Lung microvascular endothelial cell (primary cell): ENCODE measurements at places on chromosomes 12 and 14.

- no peak for DNase-seq
These were observed 41.1 kb downstream of the GTF2A1 start for GRCh38 chr14:81179631-81180030.

GRCh38 chr12:47478426-47478825, 227.4 kb downstream of the RPAP3 start:
- no peak for DNase-seq

- no peak for DNase-seq
These were observed 15.3 kb upstream of the DGLUCY start for GRCh38 chr14:91098591-91098990.

DNA sequence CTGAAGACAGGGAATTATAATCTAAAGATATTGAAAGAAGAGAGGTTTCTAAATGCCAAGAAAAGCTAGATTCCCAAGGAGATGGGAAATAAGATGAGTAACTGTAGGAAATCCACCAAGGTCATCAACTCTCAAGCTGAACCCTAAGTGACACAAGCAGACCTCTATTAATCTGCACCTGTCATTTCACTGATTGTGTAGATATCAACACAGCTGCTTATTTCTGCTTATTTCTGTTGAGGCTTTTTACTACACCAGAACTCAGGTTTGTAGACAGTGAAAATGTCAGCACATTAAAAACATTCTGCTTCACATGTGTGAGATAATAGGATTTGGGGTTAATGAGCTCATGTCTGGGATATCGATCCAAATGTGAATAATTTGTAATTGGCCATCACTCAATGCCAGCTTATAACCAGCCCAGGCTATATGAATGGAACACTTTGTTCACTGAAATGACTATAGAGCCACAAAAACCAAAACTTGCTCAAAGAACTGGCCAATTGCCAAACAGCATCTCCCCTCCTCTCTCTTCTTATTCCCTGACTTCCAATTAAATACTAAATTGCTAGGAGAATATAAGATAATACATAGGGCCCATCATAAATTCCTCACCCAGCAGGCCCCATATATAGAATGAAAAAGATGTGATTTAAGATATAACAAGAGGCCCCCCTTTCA, 188.7 kb upstream of the ARID2 start:
- no peak for DNase-seq

DNA sequence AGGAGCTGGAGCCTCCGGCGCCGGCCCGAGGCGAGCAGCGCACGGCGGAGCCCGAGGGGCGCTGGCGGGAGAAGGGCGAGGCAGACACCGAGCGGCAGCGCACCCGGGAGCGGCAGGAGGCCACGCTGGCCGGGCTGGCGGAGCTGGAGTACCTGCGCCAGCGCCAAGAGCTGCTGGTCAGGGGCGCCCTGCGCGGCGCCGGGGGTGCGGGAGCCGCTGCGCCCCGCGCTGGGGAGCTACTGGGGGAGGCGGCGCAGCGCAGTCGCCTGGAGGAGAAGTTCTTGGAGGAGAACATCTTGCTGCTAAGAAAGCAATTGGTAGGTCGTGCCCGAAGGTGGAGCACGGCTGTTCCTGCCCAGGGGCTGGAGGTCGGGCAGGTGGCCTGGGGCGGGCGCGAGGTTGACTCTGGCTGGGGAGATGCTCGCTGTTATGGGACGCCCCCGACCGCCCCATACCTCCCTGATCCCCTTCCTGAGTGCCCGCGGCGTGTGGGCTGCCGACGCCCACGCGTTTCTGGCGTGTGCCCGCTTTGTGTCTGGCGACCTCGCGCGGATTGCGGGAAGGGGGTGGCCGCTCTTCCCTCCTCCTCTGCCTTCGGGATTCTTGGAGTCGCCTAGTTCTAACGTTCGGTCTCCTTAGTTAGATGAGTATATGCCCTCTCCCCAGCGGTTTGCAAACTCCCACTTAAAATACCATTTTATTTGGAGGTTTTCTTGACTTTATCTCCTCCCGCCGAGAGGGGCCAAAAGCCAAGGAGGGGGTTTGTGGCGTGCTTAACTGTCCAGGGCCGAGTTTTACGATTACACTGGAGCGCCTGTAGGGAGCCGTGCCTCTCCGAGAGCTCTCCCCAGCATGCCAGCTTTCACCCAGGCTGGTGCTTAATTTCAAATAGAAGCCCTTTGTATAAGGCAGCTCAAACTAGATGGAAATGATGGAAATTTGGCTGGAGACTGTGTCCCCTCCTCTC, 752 bp downstream of the DACT1 start:
- DNase-seq = peak; percentile 3

- DNase-seq = no peak
These were observed 405.6 kb downstream of the TMEM121 start for GRCh38 chr14:105931808-105932483.

DNA sequence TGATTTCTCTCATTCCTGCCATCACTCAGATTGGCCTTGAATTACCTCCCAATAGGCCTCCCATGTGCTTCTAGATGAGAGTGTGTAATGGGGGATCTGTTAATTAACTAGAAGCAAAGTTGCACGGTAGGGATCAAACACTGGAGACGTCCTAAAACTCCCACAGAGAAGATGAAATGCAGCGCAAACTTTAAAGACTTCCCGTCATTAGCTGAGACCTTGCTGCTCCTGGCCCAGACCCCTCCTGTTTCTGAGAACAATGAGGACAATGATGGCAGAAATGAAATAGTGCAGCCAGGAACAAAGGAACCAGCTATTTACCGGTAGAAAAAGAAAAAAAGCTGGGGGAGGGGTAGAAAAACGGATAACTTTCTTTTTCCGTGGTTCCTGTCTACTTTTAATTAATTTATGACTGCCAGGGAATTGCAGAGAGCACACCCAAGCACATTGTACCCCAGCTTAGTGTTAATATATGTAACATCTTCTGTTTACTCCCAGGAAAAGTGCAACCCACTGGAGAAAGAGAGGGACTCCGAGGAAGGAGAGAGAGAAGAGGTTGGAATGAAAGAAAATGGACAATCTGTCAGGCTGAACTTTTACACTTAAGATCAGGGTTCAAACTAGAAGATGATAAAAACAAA, 280.7 kb upstream of the SOX5 start:
- peak; percentile 32 for DNase-seq

DNA sequence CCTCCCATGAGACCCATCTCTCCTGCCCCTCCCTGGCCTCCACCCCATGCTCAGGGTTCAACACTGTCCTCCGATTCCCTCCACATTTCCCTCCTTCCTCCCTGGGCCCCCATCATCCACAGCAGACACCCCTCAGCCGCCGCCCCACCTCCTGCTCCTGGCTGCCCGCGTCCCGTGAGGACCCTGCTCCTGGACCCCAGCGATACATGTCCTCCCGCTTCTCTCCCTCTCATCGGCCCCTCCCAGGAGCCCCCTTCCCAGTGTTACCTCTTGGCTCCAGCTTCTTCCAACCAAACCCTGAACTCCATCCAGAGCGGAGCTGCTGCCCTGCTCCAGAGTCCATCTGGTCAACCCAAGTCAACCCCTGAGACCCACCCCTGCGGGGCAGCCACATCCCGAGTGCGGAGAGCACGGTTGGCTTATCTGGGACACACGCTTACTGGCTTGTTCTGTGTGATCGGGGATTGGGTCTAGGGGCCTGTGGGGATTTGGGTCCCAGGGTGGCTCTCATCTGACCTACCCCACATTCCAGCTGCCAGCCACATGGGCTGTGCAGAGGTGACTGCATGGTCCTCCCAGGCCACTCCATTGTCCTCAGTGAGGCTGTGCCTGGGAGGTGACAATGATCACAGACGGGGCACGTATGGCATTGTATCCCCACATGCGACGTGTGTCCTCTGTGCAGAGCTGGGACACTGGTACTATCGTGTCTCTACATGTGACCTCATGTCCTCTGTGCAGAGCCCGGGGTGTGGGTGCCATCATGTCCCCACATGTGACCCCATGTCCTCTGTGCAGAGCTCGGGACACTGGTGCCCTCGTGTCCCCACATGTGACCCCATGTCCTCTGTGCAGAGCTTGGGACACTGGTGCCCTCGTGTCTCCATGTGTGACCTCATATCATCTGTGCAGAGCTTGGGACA, 333.6 kb downstream of the ADGRD1 start:
- no peak for DNase-seq

- DNase-seq = no peak
These were observed 8.5 kb upstream of the IL22 start for GRCh38 chr12:68261896-68262295.

GRCh38 chr12:116547955-116548501, 11.2 kb upstream of the MAP1LC3B2 start:
- no peak for DNase-seq

GRCh38 chr12:5884285-5884684, 60.8 kb downstream of the ANO2 start:
- DNase-seq = no peak

DNA sequence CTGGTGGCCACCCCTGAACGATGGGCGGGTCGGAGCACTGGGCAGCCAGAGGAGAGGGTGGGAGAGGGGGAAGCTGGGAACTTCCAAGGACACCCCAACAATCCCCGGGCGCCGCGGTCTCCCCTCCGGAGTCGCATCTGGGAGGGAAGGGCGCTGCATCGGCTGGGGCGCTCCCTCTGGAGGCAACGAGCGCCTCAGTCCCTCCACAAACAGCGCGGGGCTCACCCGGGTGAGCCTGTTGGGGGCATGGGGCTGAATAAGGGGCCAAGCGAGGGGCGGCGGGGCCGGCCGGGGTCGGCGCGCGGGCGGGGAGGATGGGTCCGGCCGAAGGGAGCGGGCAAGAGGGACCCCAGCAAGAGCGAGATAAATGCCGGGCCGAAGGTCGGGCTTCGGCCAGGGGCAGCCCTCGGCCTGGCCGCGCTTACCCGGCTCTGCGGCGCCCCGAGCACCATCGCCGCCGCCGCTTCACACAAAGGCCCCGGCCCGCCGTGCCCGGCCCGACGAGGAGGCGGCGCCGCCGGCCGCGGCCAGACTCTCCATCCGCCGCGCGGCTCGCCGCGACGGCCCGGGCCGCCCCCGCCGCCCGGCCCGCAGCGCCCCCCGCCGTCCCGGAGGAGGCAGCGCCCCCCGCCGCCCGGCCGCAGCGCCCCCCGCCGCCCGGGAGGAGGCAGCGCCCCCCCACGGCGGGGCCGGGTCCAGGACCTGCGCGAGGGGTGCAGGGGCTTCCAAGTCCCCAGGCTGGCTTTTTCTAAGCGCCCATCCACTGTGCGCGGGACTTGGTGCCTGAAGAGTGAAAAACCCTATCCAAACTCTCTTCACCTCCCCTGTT, at the start of gene ZBTB39:
TSS of gene ZBTB39 (minus strand) at position 567 of the 829 bp plus-strand sequence. CDS start 1,629 bp downstream, outside the sequence.
- DNase-seq = peak; percentile 76

- no peak for DNase-seq
These were observed 1.1 kb downstream of the MLXIP start for GRCh38 chr12:122079532-122080081.

- DNase-seq = no peak
These were observed 21.9 kb downstream of the ATF7IP start for GRCh38 chr12:14387219-14387871.

- no peak for DNase-seq
These were observed 309.2 kb downstream of the FOXG1 start for GRCh38 chr14:29075761-29076160.

- no peak for DNase-seq
These were observed 151.6 kb downstream of the DPF3 start for GRCh38 chr14:72742118-72742837.

- DNase-seq = no peak
These were observed 544.7 kb downstream of the ETNK1 start for GRCh38 chr12:23169696-23170013.

- peak; percentile 83 for DNase-seq
These were observed 44.7 kb downstream of the TCHP start for GRCh38 chr12:109944561-109945359.

GRCh38 chr12:94404854-94405253, 54.8 kb downstream of the CEP83 start:
- DNase-seq = no peak

DNA sequence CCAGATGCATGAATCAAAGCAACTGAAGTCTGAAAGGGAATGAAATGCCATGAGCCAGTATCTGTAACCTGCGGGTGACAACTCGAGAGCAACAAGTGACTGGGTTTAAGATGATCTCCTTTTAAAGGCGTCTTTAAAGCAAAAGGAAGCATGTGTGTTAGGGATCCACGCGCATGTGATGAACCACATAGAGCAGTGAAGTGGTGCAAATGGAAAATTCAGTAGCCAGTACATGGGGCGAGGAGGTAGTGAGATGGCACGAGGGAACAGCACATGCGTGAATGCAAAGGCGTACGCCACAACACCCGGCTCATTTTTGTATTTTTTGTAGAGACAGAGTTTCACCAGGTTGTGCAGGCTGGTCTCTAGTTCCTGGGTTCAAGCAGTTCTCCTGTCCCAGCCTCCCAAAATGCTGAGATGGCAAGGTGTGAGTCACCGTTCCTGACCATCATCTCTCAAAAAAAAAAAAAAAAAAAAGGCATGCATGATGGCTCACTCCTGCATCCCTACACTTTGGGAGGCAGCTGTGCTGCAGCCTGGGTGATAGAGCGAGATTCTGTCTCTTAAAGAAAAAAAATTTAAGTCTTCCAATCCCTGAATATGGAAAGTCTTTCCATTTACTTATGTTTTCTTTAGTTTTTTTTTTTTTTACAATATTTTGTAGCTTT, 24.6 kb upstream of the BCL7A start:
- no peak for DNase-seq

DNA sequence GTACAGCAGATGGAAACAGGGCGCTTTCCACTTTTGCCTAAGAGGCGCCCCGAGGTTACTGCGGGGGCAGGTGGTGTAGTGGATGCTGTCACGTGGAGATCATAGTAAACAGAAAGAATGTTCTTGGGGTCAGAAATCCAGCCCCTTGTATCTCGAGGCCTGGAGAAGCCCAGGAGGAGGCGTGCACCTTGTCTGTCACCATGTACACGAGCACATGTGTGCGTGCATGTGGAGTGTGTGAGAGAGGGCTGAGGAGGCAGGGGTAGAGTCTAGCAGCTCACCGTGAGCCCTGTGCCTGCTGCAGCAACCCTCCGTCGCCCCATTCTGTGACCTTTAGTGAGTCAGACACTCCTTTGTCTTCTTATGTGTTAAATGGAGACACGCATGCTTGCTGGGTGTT, 59.0 kb downstream of the CACNA1C start:
- no peak for DNase-seq

DNA sequence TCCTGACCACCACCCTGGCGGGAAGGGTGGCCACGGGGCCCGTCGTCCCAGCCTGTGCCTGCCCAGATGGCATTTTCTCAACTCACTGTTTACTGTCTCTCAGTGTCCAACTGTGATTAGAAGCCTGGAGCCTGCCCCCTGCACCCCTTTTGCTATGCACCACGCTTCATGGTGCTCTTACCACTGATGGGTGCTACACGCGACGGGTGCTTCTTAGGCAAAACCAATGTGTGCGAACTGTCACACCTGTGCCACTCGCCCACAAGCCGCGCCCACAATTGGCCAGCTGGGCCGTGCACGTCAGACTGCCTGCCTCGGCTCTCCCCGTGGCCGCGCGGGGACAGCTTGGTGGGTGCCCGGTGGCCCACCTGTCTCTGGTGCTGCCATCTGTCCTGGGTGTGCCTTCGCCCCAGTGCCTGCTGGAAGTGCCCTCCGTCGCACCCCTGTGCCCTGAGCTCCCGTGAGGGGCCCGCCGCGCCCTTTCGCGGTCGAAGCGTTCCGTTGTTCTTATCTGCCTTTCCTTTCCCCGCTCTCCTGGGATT, 15.1 kb upstream of the AMN start:
- no peak for DNase-seq
